ENCODE measurements at places on chromosomes 3 and 15.

- DNase-seq = no peak
Measured at GRCh38 chr15:68775671-68776476, 44.8 kb downstream of the ANP32A start.

- DNase-seq = no peak
Measured at GRCh38 chr3:121072133-121072532, 164.1 kb downstream of the STXBP5L start.

DNA sequence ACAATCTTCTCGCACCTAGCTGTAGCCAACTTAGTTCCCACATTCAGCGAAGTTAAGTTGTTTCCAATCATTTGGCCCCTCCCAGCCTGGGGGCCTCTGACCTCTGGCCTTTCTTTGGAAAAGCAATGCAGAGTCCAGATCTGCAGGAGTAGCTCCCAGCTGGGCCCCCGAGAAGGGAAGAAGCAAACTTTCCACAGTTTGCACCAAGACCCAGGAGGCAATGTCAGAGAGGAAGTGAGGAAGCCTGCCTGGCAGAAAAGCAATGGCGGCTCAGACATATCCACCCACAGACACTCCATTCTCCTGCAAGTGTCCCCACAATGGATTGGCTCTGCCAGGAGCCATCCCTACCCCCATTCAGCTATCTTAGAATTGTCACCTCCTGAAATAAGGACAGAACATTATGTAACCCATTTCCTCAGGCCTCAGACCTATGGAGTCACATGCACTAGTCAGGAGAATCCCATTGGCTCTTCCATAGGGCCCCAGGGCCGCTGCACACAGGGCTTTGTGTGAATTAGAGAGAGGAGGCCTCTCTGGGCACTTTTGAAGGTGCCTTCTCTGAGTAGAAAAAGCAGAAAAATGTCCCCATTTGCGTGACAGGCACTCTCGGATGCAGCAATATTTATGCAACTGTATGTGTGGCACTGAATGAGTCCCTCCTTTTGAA, 3.0 kb upstream of the BUB1B start:
- no peak for DNase-seq

DNA sequence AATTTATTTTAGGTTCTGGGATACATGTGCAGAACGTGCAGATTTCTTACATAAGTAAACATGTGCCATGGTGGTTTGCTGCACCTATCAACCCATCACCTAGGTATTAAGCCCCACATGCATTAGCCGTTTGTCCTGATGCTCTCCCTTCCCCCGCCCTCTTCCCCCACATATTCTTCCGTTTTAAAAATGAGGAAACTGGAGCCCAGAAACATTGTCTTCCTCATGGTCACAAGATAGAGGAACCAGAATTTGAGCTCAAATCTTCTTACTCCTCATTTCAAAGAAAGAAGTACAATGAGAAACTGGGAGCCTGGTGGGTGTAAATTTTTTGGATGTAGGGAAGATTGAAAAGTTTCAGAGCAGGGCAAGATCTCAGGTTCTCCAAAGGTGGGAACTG, 56.1 kb upstream of the USP3 start:
- no peak for DNase-seq

GRCh38 chr15:89494031-89494430, 2.4 kb downstream of the RHCG start:
- no peak for DNase-seq

DNA sequence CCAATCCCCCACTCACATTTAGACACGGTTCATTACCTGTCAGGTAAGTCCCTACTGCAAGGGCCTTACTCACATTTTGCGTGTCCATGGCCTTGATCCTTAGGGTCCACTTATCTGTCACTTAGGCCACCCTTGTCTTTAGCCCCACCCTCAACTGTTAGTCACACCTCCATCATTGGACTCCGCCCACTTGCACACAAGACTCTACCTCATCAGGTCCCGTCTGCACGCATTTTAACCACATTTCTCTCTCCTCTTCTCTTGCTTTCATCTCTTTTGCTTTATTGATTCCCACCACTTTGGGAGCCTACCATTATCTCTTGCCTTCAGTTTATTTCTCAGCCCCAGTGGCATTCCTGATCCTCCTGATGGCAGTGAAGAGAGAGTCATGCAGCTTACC, at the start of gene IQCF6:
TSS of gene IQCF6 (minus strand) at position 101 of the 400 bp plus-strand sequence. CDS start at position 88, 13 bp downstream.
- no peak for DNase-seq

GRCh38 chr3:149162007-149162406, 32.6 kb downstream of the HPS3 start:
- DNase-seq = no peak

DNA sequence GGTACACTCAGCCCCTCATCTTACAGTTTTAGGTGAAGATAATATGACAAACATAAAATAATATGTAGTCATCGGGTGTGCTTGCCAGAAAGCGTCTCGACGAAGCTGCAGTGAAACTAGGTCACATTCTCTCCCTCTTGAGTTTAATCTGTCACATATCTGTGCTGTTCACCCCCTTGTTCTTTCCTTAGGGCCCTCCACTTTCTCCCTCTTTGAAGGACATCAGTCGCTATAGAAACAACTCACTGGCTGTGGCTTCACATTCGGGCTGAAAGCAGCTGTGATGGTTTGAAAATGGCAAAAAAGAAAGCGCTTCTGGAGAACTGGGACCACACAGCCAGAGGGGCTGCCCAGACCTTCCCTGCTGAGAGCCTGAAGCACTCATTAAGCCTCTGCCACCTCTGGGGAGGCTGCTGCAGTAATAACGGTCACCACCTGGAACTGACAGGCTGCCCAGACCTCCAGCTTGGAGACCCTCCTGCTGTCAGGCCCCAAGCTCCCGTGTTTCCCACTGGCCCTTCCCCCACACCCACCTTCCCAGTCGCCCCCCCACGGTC, 50.3 kb downstream of the ABTB1 start:
- no peak for DNase-seq

GRCh38 chr15:51935466-51936104, 36.0 kb downstream of the LEO1 start:
- no peak for DNase-seq

- DNase-seq = no peak
Measured at GRCh38 chr3:25820816-25821486, 31.1 kb downstream of the OXSM start.

GRCh38 chr3:148796799-148797198, 30.8 kb upstream of the CPB1 start:
- DNase-seq = no peak

DNA sequence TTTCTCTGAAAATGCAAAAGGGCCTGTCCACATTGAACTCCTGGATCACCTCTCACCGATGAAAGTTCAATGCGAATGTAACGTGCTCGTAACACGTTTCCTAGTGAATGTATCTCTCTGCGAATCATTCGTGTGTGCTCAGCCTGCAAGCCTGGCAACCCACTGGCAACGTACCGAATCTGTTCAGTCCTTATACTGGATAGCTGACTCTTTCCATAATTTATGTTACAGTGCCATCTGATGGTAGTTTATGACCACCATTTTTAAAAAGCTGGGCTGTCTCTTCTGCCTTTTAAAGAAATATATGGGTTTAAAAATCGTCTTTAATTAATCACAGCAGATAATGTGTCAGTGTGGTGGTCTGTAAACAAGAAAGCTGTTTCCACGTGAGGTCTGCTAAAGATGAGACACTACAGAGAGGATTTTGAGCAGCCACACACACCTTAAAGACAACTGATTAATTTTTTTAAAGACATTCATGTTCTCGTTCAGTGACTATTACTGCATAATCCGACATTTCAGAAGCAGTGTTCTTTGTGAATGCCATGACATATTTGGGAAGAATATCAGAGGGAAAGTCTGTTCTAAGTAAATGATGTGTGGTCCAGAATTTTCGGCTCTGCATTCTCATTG, 69.4 kb upstream of the FOXP1 start:
- DNase-seq = no peak

- DNase-seq = no peak
Measured at GRCh38 chr15:100113351-100114080, 228.3 kb downstream of the ADAMTS17 start.

GRCh38 chr15:58469432-58470353, 37.9 kb downstream of the LIPC start:
- DNase-seq = no peak

- DNase-seq = no peak
Measured at GRCh38 chr3:66425032-66425431, 75.8 kb downstream of the LRIG1 start.

GRCh38 chr15:38576837-38577236, 12.2 kb upstream of the RASGRP1 start:
- DNase-seq = no peak

- DNase-seq = no peak
Measured at GRCh38 chr3:191762323-191762960, 301.5 kb downstream of the PYDC2 start.

- DNase-seq = no peak
Measured at GRCh38 chr15:48975472-48976419, 12.0 kb upstream of the SHC4 start.
